ENCODE measurements at places on chromosomes 12 and 14. TPM values are rescaled to one million over a fixed set of nuclear protein-coding genes. Genes with fewer than 3 reads are reported as not detected.
A peak's percentile ranks its signal among the peaks of the same experiment; 100 is the strongest.

- DNase-seq: peak; percentile 54
These were observed 1.6 kb downstream of the GABARAPL1 start for GRCh38 chr12:10214136-10214894.

GRCh38 chr14:24365600-24366412 lies 2.2 kb upstream of the NFATC4 start:
- peak; percentile 96 for DNase-seq

GRCh38 chr14:90132821-90133570 lies 71.2 kb downstream of the KCNK13 start:
- DNase-seq: no peak

GRCh38 chr14:76497550-76498462 lies 121.9 kb downstream of the ESRRB start:
- DNase-seq: no peak

DNA sequence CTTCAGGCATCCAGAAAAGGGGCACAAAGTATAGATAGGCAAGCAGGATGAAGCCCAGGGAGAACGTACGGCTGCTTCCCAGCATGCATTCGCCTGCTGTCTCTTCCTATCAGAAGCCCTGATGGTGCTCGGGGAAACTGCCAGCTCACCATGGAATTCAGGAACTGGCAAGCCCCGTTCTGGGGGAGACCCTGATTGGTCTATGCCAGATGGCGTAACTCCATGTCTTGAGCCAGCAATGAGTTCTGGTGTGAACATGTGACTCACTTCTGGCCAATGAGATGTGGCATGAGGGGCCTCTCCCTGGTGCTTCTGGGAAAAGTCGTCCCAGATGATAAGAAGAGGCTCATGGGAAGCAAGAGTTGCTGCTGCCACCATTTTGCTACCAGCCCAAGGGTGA lies 270.8 kb downstream of the BCL11B start:
- DNase-seq: no peak

BMP4 gene
- 13.3 TPM for total RNA-seq

Data from lung (tissue), 17 donors.